Smooth muscle cell of the brain vasculature (primary cell): ENCODE measurements at places on chromosomes 11 and 22.

DNA sequence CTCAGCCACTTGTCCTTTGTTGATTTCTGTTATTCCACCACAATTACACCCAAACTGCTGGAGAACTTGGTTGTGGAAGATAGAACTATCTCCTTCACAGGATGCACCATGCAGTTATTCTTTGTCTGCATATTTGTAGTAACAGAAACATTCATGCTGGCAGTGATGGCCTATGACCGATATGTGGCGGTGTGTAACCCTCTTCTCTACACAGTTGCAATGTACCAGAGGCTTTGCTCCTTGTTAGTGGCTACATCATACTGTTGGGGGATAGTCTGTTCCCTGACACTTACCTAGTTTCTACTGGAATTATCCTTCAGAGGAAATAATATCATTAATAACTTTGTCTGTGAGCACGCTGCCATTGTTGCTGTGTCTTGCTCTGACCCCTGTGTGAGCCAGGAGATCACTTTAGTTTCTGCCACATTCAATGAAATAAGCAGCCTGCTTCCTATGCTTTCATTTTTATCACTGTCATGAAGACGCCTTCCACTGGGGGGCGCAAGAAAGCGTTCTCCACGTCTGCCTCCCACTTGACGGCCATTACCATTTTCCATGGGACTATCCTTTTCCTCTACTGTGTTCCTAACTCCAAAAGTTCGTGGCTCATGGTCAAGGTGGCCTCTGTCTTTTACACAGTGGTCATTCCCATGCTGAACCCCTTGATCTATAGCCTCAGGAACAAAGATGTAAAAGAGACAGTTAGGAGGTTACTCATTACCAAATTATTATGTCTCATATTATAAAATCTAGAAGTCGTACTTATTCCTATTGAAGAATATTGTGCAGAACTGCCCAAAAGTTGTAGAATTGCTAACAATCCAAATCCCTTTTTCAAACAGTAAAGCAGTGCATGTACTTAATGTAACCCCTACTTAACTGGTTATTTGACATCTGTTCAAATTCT is 53.2 kb downstream of the OR4C6 start:
- DNase-seq: no peak

- DNase-seq: no peak
Observed at GRCh38 chr22:35950262-35950661, 78.4 kb downstream of the RBFOX2 start.

- no peak for DNase-seq
Observed at GRCh38 chr22:29359469-29359868, 28.9 kb downstream of the AP1B1 start.

DNA sequence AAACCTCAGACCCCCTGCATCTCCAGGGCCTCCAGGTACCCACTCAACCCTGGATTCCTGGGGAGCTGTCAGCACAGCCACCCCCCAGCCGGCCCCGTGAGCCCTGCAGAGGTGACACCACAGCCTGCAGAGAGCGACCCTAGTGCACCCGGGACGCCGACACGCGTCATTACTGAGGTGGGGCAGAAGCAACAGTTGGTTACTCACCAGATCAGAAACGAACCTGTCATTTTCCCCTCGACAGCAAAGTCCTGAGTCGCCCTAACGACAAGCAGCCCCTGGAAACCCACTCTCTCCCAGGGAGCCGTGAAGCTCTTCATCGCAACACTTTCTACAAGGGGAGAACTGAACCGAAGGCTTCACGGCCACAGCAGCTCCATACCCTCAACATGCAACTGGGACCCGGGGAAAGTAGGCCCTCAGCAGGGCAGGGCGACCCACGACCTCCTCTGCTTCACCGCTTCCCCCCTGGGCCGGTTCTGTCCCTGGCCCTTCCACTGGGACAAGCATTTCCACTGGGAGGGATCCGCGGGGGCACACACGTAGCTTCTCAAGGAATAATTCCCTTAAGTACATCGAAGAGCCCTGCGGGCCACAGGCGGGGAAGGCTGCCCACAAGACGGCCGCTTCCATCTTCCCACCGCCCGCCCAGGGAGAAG is 1.6 kb downstream of the BRD1 start:
- DNase-seq: no peak

GRCh38 chr11:9150926-9151325 is 59.5 kb upstream of the SCUBE2 start:
- no peak for DNase-seq

GRCh38 chr22:29479417-29480261 is at the start of gene NEFH:
NEFH (plus strand) TSS chr22:29480218; CDS start chr22:29480263, 45 bp downstream.
- DNase-seq: no peak

DNA sequence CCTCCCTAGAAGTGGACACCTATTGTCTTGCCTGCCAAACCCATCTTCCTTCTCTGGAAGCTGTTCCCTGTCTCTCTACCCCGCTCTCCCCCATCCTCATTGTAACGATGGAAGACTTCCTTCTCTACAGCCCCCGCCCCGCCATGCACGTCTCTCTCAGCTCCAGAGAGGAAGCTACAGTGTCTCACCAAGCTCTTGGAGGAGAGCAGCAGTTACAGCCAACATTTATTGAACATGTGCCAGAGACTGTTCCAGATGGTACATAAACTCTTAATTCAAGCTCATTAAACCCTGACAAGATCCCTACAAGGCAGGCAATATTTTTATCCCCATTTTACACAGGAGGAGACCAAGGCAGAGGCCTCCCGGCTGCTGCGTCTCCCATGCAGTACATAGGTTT is 15.1 kb downstream of the MCHR1 start:
- DNase-seq: no peak

GRCh38 chr11:111173221-111173620 is 72.3 kb upstream of the POU2AF2 start:
- DNase-seq: no peak

DNA sequence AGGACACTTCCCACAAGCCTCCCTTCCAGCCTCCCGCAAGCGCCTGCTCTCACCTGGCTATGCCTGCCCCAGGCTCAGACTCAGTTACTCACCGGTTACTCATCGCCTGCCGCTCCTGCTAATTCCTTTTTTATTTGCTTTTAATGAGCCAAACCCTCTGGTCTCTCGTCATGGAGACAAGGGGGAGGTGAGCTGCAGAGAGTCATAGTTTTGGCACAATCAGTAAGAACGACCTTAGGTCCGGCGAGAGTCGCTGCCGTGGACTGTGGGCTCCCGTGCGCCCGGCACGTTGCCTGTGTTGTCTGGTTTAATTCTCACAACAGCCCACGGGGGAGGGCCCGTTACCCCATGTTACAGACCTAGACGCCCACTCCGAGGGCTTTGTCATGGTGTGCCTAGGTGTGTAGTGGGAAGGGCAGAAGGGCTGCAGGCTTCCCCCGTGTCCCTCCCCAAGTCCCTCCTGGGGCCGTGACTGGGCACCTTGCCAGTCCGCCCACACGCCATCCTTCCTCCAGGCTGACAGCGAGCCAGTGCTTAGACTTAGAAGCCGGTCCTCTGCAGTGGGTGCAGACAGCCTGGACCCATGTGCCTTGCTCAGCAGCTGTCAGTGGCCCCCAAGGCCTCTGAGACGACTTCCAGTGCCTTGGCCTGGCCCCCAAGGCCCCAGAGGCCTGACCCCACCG is 42.2 kb downstream of the WNT7B start:
- no peak for DNase-seq

- DNase-seq: no peak
Observed at GRCh38 chr22:29002603-29003002, 59.0 kb downstream of the C22orf31 start.

GRCh38 chr22:38964989-38965388 is 7.6 kb downstream of the APOBEC3A start:
- DNase-seq: no peak
